Foreskin keratinocyte (primary cell): ENCODE measurements at places on chromosomes 2 and 18. TPM values are rescaled to one million over a fixed set of nuclear protein-coding genes. Genes with fewer than 3 reads are reported as not detected.

DNA sequence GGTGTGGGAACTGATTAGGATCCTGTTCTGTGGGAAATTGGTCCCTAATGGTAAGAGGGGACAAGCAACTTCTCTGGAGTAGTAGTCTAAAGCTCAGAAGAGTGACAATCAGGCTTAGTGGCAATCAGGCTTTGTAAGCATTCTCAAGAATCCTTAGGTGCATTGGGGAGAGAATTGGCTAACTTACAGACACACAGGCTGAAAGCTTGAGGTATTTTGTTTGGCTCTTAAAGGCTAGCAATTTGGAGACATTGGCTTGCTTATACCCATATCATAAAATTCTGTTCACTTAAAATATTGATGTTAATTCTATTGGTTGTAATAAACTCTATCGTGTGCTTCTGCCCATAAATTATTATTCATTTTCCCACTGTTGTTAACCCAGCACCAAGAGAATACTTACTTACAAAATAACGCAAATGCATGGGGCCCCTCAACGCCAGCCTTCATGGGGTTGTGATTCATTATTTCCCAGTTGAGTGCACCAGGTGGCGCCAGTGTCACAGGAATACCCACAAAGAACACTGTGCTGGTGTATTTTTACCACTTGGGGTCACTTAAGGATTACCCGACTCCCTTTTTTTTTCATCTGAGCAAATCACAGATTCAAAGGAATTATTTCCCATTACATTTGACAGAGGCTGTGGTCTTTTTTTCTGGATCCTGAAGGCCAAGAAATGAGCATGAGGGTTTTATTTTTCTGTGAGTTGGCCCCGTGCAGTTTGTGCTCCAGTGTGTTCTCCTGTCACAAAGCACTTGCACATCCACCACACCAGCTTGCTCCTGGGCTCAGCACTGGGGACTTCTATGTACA is 45.5 kb downstream of the DDX1 start:
- DNase-seq, result peak; percentile 15

DNA sequence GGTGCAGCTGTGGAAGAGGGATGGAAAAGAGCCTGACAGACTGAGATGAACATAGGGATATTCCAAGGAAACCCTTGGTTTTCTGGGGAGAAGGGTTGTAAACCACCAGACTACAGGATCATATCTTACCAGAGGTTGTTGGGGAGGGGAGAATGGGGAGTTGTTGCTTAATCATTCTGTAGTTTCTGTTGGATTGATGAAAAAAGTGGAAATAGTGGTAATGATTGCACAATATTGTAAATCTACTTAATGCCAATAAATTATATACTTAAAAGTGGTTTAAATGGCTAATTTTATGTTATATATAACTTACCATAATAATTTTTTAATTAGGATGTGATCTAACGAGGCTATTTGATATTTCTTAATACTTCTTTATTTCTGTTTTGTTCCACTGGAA is 800.9 kb downstream of the BCL11A start:
- no peak for DNase-seq

DNA sequence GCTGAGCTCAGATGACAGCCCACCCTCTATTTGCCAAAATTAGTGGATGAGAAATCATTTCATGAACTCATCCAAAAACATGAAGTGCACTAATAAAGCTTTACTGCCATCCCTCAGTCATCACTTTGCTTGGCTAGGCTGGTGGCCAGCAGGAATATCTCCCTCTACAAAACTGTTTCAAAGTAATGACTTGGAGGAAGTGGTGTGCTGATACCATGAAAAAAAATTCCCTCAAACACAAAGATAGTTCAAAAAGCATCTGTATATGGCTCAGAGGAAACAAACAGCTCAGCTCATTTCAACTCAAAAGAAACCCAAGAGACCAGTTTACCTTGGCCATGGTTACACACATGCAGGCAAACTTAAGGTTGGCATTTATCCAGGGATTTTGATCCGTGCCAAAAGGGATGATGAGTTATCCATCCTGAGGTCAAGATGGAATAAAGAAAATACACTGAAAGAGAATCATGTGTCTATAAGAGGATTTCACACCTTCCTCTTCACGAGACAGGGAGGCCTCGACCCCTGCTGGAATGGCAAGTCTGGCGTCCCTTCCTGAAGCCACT is 18.4 kb upstream of the WIPF1 start:
- DNase-seq, result peak; percentile 66

DNA sequence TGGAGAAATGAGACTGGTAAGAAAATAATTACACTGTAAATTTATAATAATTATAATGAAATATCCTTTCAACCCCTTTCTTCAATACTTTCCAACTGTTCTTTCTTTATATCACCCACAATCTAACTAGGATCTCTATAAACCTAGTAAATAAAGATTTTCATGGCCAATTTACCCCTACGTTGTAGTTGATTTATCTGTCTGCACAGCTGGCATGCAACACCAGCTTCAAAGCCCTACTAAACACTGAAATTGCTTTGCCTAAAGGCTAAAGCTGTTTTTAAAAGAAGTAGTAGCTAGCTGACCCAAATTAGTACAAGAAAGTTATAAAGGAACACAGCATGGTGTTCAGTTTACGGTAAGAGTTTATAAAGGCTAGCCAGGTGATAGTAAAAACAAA is 140.1 kb downstream of the NOL4 start:
- no peak for DNase-seq

GRCh38 chr2:222939208-222939856 is 78.5 kb downstream of the ACSL3 start:
- DNase-seq, result peak; percentile 9

GRCh38 chr2:223797037-223797436 is 40.3 kb downstream of the AP1S3 start:
- peak; percentile 96 for DNase-seq

- DNase-seq, result no peak
Observed at GRCh38 chr2:126945118-126945517, 46.4 kb downstream of the TEX51 start.

DNA sequence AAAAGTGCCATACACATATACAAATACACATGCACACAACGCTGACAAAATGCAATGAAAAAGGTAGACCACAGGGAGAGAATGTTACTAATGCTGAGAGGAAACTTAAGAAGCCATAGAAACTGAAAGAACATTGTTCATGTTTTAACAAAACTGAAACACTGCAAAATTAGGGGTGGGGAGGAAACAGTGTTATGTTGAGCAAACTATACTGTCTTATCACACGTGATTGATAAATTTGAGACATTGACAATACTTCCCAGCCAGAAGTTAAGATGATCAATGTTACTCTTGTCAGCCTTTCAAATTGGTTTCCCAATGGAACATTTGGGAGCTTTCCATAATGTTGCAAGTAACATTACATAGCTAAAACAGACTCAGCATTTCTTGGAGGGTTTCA is 165.5 kb downstream of the L3MBTL4 start:
- DNase-seq, result no peak

DNA sequence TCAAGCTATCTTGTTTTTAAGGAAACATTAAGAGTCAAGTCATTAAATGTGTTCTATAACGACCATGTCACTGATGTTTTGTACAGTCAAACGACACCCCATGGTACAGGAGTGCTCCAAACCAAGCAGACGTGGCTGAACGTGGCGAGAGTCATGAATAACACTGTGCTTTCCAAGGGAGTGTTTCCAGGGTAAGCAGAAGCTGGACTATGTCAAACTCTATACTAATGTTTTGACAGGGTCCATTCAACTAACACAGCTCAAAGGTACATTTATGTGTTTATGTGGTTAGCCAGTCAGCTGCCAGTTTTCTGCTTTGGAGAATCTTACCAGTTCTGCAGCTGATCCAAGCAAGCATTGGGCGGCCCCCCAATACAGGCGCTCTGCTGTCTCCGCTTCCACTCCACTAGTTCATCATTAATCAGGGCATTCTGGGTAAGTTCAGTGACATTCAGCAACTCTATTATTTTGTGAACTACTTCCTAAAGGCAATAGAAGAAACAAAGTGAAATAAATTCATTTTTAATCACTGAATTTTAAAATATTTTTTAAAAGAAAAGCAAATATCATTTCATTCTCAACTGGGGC is 16.4 kb downstream of the STAT1 start:
- no peak for DNase-seq

DNA sequence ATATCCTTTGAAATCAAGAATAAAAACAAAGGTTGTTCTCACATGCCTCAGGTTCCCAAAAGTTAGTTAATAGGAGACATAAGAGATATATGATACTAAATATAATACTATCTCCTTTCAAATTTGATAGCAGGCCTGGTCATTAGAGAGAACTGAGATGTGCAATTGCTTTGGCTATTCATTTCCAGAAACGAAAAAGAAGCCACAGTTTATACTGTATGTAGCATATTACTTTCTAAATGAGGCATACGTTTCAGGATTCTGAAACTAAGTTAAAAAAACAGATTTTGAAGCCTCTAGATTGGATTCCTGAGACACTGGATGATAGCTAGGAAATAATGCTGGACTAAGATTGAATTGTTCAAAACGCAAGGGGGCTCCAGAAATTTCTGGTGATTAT is 7.1 kb downstream of the PPP1R1C start:
- DNase-seq, result no peak

- no peak for DNase-seq
Observed at GRCh38 chr2:108634576-108635160, 84.6 kb upstream of the RANBP2 start.

- DNase-seq, result no peak
Observed at GRCh38 chr2:60602388-60602787, 48.9 kb upstream of the BCL11A start.

DNA sequence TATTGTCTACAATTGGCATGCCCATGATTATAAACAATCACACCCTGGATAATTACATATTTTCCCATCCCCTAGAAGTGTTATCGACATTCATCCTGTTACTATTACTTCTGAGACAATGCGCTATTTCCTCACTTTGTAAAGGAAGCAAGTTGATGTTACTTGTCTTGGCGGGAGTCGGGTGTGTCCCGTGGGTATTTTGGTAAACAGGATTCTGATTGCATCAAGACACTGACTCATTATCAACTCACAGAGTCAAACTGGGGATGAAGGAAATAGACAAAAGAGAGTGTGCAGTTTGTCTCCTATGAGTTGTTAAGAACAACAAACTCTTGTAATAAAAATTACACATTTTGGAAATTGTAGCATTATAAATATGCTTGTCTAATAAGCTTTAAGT is 142.7 kb downstream of the GALR1 start:
- no peak for DNase-seq

DNA sequence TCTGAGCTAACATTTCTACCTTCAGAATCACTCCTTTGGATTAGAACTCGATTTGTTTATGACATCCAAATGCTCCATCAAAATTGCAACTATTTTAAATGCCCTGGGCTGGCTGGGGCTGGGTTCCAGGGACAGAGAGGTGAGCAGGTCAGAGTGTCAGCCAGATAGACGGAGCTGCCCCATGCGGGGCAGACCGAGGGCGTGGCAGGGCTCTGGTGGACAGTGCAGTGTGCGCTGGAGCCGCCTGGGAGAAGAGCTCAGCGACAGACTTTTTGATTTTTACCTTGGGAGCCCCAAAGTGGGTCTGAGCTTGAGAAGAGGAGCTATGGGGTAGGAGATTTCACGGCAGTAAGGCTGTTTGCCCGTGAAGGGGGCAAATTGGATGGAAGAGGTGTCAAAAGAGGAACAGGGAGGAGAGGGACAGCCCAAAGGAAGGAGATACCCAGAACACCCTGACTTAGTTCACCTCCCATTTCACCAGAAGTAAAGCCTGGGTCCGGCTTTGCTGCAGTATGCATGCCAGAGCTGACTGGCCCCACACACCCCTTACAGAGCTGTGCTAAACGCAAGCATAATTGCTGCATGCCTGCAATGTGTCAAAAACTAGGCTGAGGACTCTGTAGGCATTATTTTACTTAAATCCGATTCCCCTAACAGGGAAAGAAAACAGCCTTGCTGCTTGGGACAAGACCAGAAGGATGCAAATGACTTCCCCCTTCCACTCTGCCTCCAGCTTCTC is 33.7 kb downstream of the EN1 start:
- no peak for DNase-seq

DNA sequence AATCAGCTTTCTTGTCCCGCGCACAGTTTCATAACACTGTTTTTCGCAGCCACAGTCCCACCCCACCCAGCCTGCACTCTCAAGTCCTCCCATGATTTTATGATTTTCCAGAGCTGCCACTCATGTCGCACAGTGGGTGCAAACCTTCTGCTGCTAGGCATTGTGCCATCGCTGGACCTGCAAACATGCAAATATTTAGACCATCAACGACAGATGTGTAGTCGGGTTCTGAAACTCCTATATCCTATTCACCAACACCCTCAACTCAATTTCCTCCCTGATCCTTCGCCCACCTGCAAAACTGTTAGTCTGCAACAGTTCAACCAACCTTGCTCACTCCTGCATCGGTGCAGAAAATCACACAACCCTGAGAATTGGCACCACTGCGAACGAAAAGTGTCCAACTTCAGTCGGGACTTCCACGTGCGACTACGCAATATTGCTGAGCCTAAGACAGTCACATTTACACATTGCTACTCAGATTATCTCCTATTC is 871 bp upstream of the ALS2 start:
- DNase-seq, result no peak

GRCh38 chr2:71759060-71759459 is 305.7 kb downstream of the DYSF start:
- no peak for DNase-seq

DNA sequence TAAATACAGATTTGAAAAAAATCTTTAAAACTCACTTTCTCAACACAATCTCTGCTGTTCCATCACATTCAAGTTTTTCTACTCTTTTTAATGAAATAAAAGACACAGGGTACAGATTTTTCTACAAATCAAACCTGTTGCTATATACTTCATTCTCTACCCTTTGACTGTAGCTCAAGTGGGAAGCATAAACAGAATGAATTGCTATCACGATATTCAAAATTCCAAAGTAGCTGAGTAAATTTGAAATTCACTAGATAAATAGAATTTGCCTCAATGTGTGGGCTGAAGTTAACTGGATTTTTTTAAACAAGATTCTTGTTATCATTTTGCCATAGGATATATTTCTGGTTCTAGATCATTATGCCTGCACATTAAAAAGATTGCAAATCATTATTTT is 185.9 kb downstream of the ZNF521 start:
- no peak for DNase-seq

GLI2 gene
- 0.44 TPM in 1 of 2 replicates, not detected in the other for total RNA-seq

HOXD13 gene
- not detected in 2 replicates for total RNA-seq

MYO7B gene
- 0.07 TPM in 1 of 2 replicates, not detected in the other for total RNA-seq

HOXD10 gene
- not detected in 2 replicates for total RNA-seq

CXCR4 gene
- not detected in 2 replicates for total RNA-seq

C2orf66 gene
- total RNA-seq, result 0.14 TPM in 2 replicates
